Activated naive CD4-positive, alpha-beta T cell treated with anti-CD3 and anti-CD28 coated beads, Interleukin-2, amount 50 U/mL, for 72 hours (primary cell): ENCODE measurements at places on chromosomes 7 and 10. TPM values are rescaled to one million over a fixed set of nuclear protein-coding genes. Genes with fewer than 3 reads are reported as not detected.

GRCh38 chr10:122939856-122940543 is 14.0 kb downstream of the C10orf88 start:
- DNase-seq, result no peak

GRCh38 chr7:93228302-93228701 is 2.0 kb upstream of the HEPACAM2 start:
- DNase-seq, result peak; percentile 19

- DNase-seq, result no peak
Measured at GRCh38 chr7:151503902-151504714, 15.6 kb downstream of the RHEB start.

DNA sequence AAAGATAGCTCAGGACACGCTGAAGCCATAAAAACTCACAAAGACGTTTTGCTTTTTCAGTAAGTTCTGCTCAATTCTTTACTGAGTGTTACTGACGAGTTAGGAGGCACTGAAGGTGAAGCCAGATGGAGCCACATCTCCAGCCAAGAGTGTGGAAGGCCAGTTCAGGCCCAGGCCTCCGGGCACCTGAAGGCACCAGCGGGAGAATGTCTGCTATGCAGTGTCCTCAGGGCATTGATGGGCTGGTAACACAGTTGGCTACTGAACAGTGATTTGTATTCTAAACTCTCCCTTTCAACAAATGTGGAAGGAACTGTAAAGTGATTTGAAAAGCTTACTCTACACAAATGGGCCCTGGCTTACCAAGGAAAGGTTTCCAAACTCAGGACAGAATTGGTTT is 64.8 kb upstream of the SVIL start:
- no peak for DNase-seq

GRCh38 chr10:48996329-48996728 is 56.7 kb upstream of the LRRC18 start:
- DNase-seq, result no peak

DNA sequence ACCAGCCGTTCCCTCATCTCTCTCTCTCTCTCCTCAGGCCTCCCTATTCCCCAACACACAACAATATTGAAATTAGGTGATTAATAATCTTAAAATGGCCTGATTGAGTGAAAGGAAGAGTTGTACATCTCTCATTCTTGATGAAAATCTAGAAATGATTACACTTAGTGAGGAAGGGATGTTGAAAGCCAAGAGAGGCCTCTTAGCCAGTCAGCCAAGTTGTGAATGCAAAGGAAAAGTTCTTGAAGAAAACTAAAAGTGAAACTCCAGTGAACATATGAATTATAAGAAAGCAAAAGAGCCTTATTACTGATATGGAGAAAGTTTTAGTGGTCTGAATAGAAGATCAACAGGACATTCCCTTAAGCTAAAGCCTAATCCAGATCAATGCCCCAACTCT is 695.1 kb downstream of the GRID1 start:
- DNase-seq, result no peak

DNA sequence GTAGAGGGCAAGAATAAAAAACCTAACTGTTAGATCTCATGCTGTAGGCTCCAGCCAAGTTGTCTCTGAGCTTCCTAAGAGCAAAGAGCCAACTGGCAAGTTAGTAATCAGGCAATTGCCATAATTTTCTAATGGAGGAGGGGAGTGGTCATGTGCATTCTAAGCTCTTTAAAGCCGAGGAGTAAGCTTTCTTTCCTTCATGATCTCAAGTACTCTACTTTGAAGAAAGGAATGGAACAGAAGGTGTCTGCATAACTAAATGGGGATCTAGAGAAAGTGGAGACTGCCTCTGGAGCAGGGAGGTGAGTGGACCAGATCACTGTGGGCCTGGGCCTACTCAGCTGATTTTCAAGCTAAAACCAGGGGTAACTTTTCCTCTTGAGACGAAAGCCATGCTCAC is 37.7 kb upstream of the TOMM7 start:
- DNase-seq, result no peak

GRCh38 chr10:32959006-32959920 is 1.2 kb upstream of the ITGB1 start:
- peak; percentile 37 for DNase-seq

GRCh38 chr7:120981888-120982615 is 6.5 kb upstream of the CPED1 start:
- DNase-seq, result no peak

DNA sequence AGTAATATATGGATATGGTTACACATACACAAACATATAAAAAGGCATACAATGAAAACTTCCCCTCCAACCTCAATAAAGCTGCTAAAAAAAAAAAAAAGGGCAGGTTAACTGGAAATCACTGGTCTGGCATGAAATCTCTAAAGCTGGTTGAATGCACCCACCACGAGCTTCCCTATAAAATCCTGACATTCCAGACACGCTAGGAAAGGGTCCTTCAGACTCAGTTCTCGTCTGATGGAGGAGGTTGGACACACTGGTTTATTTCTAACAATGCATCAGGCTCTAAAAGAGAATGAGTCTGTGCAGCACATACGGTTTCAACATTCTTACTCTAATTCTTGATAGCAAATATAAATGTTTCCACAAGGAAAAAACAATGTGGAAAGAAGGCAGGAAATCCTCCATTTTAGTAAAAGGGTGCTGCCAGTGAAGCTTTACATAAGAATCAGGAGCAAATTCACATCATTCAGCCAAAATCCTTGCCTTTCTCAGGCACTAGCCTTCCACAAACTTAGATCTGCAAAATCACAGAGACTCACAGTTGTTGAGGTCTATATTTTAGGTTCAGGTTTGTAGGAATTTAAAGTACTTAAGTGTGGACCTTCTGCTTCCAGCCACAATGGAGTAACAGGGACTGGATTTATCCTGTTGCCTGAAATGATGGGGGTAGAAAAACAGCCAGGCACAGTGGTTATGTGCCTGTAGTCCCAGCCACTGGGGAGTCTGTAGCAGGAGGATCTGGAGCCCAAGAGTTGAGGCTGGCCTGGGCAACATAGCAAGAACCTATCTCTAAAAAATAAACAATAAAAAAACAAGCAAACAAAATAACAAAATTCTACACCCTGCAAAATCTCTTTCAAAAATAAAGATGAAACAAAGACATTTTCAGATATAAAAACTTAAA is 73.5 kb downstream of the CYTH3 start:
- DNase-seq, result no peak

DNA sequence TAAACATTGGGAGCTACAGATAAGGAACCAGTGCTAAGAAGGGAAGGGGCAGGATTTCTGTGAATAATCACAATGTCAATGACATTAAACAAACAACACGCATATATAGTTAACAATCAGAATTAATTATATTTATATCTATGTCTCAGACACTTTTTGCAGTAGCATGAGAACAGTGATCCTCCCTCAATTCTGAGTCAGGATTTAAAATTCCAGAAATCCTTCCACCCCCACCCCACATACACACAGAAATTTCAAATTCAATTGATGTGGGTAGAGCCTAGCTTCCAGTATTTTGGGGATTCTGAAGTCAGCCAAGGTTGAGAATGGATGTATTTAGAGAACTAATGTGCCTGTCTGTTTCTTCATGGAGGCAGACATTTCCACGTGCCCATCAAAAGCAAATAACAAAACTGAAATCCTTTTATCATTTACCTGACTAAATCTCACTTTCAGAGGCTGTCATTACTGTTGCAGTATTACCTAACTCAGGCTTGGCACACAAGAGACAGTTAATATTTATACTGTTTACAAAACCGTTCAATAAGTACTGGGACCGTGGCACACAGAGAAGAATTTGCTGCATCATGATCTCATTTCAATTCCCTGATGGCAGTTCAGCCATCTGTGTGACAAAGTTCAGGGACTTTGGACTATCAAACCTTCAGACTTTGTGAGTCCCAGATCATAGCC is 116.6 kb upstream of the PALS2 start:
- DNase-seq, result no peak

DNA sequence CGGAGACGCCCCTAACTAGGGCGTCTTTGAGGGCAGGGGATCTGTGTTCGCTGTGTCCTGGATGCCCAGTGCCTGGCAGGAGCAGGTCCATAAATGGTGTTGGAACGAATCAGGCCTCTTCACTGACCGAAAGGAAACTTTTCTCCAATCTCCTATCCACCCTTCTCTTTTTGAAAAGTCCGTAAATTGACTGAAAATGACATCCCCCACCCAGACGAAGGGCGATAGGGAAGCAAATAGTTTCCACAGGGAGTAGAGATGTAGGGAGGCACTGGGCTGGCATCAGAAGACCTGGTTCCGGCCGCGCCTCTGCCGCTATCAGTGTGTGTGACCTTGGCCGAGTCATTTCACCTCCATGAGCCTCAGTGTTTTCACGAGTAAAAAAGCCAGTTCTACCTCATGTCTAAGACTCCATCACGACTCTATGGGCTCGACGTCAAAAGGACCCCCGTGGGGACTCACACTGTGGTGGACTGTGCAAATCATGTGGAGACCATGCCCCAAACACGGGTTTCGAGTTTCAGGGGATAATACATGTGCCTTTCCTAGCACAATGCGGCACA is 497 bp upstream of the RAB11FIP2 start:
- DNase-seq, result no peak

DNA sequence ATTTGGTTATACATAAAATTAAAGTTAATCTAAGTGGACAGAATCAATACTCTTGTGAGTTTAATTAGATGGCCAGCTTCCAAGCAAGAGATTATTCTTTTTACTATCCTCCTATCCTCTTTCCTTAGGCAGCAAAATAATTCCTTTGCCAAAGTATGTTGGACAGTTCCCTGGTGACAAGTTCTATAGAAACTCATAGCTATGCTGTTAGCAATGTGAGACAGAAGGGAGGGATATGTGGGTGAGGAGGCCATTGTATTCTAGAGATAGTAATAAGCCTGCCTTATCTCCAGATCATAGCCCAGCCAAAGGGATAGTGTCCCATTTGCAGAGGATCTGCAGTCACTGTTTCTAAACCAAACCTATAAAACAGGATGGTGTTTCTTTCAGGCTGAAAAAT is 181.6 kb upstream of the HDAC9 start:
- DNase-seq, result no peak

GRCh38 chr7:77467408-77467807 is 51.3 kb upstream of the GSAP start:
- DNase-seq, result no peak

DNA sequence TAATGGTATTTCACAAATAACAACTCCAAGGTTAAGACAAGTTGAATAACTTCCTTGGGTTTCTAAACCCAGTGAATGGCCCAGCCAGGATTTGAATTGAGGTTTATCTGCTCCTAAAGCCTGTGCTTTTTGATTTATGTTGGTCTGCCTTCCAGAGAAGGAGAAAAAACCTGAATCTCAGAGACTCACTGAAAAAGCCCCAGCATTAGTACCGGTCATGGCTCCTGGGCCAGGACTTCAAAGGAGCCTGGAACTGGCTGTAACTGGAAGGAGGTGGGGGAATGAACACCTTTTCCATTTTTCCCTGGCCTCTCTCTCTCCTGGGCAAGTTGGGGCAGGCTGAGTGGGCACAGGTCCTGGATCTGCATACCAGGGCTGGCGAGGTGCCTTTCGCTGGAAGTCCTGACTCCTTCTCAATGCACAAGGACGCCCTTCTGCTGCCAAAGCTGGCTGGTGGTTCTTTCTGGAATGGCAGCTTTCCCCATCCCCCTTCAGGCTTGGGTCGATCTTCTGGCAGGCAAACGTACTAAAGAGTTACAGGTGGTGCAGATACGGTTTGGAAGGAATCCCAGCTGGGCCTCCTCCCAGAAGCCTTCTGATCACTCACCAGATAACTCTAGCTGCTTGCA is 268.2 kb downstream of the PTEN start:
- DNase-seq, result no peak

GRCh38 chr7:52017802-52018679 is 701.4 kb upstream of the COBL start:
- DNase-seq, result no peak

DNA sequence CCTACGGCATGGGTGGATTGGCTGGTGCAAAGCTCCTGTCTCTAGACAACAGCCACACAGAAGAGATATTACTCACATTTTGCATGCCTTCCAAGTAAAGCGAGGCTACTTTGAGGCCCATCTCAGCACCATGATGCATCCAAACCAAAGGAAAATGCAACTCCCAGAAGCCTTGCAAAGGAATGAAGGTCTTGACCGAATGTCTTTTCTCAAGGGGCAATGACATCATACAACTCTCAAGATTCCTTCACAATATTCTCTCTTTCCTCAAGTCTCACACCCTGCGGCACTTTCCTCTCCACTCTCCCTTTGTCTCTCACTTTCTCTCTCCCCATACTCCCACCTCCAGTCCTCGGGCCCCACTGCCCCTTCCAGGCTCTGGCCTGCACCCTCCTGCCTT is 44.8 kb upstream of the CPXM2 start:
- DNase-seq, result no peak

GRCh38 chr7:142614116-142614515 is 135.2 kb upstream of the PRSS1 start:
- DNase-seq, result no peak

DNA sequence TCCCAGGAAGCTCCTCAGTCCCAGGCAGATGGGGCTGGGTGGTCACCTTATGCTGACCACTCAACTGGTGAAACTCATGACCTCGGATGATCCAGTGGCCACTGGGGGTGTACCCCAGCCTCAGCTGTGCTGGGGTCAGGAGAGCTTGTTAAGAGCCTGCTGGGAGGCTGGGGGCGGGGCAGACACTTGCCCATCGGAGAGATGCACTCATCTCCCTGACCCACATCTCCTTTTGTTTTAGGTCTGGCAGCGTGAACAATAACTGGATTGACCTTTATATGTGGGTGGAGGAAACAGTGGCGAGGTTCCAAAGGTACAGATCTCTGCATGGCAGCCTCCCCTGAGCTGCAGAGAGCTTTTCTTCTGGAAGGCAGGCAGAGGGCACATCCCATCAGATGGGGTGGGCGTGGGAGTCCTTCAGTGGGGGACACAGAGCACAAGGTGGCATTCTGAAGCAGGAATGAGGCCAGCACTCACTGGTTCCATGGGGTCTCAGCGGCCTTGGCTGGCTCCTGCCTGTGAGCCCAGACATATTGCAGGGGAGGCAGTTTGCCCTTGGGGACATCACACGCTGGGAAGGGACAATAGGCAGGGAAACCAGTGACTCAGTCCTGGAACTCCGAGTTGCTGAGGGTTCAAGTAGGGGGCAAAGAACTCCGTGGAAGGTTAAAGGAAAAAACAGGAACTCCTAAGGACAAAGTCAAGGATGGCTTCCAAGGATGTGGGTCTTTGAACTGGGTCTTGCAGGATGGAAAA is 5.2 kb downstream of the ANTXRL start:
- DNase-seq, result peak; percentile 43

Gene MTURN
- 8.1 TPM for total RNA-seq

Gene RHOBTB1
- not detected for total RNA-seq

Gene FRAT1
- total RNA-seq, result 2.7 TPM

Gene ACTL6B
- not detected for total RNA-seq

Gene OPALIN
- not detected for total RNA-seq

Gene LMBR1
- 28.3 TPM for total RNA-seq

Gene EVX1
- not detected for total RNA-seq

Gene HTR5A
- not detected for total RNA-seq

Gene HOXA11
- total RNA-seq, result not detected

Gene NPS
- total RNA-seq, result not detected

Gene PPA1
- 258 TPM for total RNA-seq

Gene RNF148
- not detected for total RNA-seq

Gene ZNF425
- 0.34 TPM for total RNA-seq

Gene STOX1
- total RNA-seq, result 0.25 TPM
